AG09309 (cell line): ENCODE measurements at places on chromosomes 12 and 14.

GRCh38 chr12:64083285-64084210 is 138.5 kb downstream of the KICS2 start:
- DNase-seq: peak; percentile 94

DNA sequence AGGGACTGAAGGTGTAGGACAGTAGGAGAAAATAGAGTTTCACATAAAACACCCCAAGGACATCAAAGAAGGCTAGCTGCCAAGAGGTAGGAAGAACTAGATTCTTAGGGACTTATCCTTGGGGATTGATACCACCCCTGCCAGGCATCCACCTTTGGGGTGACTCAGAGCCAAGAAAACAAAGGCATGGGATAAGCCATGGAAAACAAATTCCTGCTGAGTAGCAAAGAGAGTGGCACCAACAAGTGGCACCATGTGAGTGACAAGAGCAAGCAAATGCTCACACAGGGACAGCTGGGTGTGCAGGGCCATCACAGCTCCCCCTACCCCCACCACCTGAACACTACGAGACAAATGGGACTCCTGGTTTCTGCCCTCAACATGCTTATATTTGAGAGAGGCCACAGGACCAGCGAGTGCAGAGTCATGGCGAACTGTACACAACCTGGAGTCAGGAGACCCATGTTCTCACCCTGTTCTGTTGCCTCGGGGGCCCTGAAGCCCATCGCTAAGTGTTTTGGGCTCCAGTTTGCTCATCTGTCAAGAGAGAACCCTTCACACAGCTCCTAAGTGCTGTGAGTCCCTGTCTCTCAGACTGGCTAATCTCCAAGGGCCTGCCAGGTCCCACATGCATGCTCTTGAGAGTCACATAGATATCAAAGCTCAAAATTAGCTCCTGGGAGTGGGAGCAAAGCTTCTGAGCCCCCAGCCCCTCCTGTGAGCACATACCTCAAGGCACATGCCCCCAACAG is 91.9 kb downstream of the DPF3 start:
- DNase-seq: no peak

GRCh38 chr12:2169940-2170339 is 117.2 kb downstream of the CACNA1C start:
- DNase-seq: no peak

- DNase-seq: no peak
These were observed 96.0 kb upstream of the TMTC1 start for GRCh38 chr12:29879606-29880308.

DNA sequence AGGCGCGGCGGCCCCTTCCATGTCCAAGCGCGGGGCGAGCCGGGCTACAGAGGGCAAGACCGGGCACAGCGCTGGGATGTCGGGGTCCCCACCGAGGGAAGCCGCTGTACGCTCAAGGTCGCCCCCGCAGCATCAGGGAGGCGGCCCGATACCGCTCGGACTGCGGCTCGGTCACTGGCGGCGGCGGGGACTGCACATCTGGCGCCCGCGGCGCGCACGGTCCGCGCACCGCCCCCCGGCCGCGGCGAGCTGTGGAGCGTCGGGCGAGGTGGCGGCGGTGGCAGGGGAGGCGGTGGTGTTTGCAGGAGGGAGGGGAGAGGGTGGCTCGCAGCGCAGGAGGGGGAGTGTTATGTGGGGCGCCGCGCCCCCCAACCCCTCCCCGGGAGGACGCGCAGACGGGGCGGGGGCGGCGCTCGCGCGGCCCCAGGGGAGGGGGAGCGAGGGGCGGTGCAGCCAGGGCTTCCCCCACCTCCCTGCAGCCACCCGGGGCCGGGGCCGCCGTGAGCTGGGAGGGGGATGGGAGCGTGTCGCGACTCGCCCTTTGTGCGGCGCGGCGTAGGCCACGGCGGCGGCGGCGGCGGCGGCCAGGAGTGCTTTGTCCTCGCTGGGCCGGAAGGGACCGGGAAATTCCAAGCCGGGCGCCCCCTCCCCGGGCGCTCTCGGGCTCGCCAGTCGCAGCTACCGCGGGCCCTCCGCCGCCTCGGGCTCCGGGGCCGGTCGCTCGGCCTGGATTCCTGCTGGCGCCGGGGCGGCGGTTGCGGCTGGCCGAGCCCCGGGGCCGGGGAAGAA is at the start of gene NUAK1:
NUAK1 (minus strand) TSS at position 322 of the 789 bp plus-strand sequence; CDS start at position 21, 301 bp downstream.
- no peak for DNase-seq

DNA sequence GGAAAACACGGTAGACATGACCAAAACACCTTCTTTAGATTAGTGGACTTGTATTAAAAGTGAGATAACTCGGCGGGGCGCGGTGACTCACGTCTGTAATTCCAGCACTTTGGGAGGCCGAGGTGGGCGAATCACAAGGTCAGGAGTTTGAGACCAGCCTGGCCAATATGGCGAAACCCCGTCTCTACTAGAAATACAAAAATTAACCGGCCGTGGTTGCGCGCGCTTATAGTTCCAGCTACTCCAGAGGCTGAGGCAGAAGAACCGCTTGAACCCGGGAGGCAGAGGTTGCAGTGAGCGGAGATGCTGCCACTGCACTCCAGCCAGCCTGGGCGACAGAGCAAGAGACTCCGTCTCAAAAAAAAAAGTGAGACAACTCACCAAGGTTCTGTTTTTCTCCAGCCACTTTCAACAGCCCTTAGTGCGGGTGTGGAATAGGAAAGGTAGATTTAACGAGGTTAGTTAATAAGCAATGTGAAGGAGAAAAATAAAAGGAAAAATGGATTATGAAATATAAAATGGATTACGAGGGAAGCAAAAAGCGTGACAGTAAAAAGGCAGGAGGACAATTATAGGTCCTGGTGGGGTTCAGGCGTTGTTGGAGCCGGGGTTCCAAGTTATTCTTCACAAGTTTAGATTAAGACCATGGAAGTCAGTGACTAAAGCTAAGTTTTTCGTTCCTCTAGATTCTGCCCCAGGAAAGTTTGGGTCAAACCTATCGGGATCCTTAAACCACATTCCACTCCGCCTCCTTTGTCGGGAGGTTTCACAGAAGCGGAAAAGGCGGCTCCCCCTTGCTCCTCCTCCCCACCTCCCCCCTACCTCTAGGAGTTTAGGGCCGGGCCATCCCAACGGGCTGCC is 534 bp downstream of the PPP2R3C start:
- DNase-seq: no peak

DNA sequence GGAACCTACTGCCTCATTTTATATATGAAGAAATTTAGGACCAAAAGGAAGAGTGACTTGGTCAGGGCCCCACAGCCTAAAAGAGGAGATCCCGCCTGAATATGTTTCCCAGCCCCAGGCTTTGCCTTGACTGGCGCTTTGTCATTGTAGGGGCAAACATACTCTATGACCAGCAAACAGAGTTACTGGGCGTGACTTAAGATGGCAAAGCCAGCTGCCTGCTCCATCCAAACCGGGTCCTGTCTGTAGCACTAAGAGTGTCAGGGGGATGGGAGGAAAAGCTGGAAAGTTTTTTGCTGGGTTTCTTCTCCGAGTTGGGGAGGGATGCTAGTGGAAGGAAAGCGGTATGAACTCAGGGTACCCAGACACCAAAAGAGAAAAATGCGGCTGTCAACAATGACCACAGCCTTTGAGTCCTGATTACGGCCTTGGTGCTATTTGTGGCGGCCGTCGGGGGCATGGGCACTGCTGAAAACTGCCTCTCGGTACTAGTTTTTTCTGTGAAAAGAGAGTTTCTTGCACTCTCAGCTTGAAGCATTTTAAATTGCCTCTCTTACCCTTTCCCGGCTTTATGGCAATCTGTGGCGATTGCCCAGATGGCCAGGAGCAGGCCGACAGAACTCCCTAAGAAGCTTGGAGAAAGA is 82.7 kb downstream of the PRIMA1 start:
- no peak for DNase-seq

DNA sequence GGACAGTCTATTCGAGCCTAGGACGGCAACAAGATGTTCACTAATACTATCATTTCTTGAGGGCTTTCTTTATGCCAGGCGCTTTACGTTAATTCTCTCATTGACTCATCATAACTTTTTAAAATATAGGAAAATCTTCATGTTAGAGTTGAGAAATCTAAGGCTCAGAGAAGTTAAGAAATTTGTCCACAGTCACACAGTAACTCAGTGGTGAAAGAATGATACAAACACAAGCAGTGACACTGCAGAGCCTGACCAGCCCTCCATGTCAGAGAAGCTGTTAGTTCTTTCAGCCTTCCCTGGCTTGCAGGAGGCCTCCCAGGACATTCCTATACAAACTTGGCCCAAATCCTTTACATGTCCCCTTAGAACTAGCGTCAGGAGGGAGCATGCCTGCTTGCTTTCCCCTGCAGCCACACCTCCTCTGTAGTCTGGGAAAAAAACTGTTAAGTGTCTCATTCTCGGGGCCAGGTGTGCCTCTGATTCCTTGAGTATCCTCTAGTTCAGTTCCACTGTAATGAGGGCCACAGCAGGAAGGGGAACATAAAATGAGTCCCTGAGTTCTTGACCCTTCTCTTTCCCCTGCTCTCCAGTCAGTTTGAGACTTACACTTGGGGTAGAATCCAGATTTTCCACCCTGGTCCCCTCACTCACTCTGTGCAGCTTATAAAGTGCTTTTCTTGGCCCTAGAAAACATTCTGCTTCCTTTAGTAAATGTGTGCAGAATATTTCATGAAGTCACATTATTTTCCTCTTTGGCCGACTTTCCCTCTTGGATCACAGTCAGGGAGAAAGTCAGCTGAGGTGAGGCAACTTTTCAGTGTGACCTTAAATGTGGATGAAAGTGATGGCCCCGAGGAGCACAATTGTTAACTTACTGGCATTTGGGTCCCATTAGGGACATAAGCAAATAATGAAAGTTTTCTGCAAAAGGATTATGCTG is 152.2 kb upstream of the HIF1A start:
- no peak for DNase-seq

- no peak for DNase-seq
These were observed 60.2 kb downstream of the IFT43 start for GRCh38 chr14:76045773-76046172.

GRCh38 chr14:23861666-23862065 is 91.9 kb upstream of the DHRS4 start:
- no peak for DNase-seq

GRCh38 chr12:82357845-82358199 is 365 bp downstream of the CCDC59 start:
- DNase-seq: no peak

GRCh38 chr12:67943141-67943892 is 45.9 kb upstream of the IFNG-AS1 start:
- DNase-seq: peak; percentile 51

GRCh38 chr12:7017870-7018349 is 366 bp downstream of the LPCAT3 start:
- no peak for DNase-seq

DNA sequence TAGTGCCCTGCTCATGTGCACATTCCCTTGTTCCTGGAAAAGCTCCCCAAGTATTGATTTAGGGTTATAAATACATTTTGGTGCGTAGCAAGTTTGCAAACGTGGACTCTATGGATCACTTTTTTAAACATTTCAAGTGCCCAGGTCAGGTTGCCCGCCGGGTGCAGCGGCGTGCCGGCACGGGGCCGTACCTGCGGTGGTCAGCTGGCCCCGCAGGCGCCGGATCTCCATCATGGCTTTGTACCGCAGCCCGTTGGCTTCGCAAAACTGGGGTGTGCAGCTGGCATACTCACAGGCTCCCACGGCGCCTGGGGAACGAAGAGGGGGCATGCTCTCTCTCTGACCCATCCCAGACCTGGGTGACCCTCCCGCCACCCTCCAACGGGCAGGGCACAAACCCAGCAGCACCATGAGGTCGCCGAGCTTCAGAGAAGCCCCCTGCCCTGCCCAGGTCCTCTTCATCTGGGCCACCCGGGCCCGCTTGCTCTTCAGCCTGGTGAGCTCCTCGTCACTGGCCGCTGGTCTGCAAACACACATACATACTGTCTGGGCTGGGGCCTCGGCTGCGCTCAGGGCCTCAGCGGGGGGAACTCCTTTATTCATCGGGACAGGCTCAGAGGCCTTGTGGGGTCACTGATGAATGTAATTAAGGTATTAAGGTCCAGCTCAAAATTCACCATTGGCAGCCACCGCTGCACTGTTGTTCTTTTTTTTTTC is 35.1 kb downstream of the DHX37 start:
- DNase-seq: no peak

- peak; percentile 67 for DNase-seq
These were observed 113.4 kb upstream of the PELI2 start for GRCh38 chr14:56004786-56005185.

- DNase-seq: no peak
These were observed 18.3 kb upstream of the GXYLT1 start for GRCh38 chr12:42162965-42163364.

DNA sequence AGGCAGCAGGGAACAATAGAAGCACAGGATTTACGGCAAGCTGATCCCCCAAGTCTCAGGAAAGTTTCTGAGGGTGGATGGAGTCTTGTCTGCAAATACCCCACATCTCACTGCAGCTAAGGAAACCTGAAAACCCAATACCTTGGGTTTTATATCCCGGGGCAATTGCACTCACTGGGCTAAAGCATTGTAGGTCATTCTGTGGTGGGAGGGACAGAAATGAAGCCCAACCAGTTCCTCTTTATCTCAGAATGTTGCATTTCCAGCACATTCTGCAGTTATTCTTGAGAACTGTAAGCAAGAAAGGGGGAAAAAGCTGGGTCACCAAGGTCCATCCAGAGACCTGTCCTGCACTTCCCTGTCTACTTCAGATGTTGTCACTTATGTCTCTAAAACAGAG is 39.8 kb downstream of the C12orf42 start:
- DNase-seq: no peak

GRCh38 chr14:53183611-53184010 is 30.5 kb upstream of the DDHD1 start:
- peak; percentile 37 for DNase-seq

DNA sequence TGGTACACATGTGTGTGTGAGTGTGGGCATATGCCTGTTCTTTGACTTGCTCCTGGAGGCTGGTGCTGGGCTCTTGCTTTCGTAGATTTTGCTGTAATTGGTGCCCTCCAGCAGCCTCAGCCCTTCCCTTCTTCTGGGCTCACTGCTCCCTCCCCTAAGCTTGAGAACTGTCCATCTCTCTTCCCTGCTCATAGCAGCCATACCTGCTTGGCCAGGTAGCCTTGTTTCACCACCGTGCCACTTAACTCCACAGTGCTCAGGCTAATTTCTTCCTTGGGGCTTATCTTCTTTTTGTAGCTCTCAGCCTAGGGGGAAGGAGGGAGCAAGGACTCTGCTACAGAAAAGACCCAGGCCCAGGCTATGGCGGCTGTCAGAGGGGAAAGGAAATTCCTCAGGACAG is 19.8 kb downstream of the PLEK2 start:
- no peak for DNase-seq

GRCh38 chr12:109531411-109531810 is 41.9 kb downstream of the MMAB start:
- no peak for DNase-seq

DNA sequence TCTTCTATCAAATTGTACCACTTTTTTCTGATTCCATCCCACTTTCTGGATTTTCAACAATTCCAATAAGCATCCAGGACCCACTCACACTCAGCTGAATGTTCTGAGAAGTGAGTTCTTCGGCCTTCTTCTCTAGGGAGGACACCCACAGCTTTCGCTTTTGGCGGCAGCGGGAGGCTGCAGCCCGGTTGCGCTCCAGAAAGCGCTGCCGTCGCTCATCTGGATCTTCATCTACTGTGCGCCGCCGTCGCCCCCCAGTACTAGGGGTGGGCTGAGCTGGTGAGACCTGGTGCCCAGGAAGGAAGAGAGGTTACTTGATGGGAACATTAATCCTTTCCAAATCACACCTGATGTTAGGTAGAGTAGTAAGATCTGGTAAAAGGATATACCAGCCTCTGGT is 17.2 kb upstream of the NPFF start:
- no peak for DNase-seq
